Peyer's patch (tissue), 4 donors: ENCODE measurements at places on chromosomes 11 and 22. TPM values are rescaled to one million over a fixed set of nuclear protein-coding genes. Genes with fewer than 3 reads are reported as not detected.

Gene ZNF215
- total RNA-seq = 11.7 TPM

Gene CRYBA4
- not detected for total RNA-seq

Gene MFRP
- not detected for total RNA-seq

Gene ZP1
- not detected for total RNA-seq

Gene GRAP2
- total RNA-seq = 6.1 TPM

Gene OR2AT4
- not detected for total RNA-seq

Gene OR52E8
- total RNA-seq = not detected

Gene MPZL2
- 32.4 TPM for total RNA-seq

Gene SAAL1
- 58.6 TPM for total RNA-seq

Gene BEST1
- 3.4 TPM for total RNA-seq

Gene FGF19
- total RNA-seq = 3.2 TPM

Gene CARD16
- 36.3 TPM for total RNA-seq

Gene APOL1
- 23.9 TPM for total RNA-seq

Gene RASGRP2
- total RNA-seq = 18.0 TPM

Gene PGR
- total RNA-seq = 1.3 TPM

Gene SPTBN2
- total RNA-seq = 10.0 TPM

Gene RIBC2
- total RNA-seq = 47.0 TPM

Gene ARSA
- 122 TPM for total RNA-seq

Gene CSF2RB
- 6.4 TPM for total RNA-seq

Gene ISX
- 146 TPM for total RNA-seq

Gene SMPD1
- total RNA-seq = 78.3 TPM

Gene RAB39A
- 0.67 TPM for total RNA-seq

Gene ZBTB16
- 154 TPM for total RNA-seq

Gene MIAT
- total RNA-seq = 6.3 TPM

Gene APOL5
- total RNA-seq = not detected

Gene BDNF
- not detected for total RNA-seq

Gene CDPF1
- 11.6 TPM for total RNA-seq

Gene C11orf52
- total RNA-seq = 11.2 TPM

Gene CLMP
- total RNA-seq = 48.7 TPM

Gene EXPH5
- total RNA-seq = 8.0 TPM

Gene ZBTB3
- 8.1 TPM for total RNA-seq

Gene SCGB1C1
- total RNA-seq = not detected

Gene ADAMTS15
- 5.8 TPM for total RNA-seq

Gene NAALAD2
- total RNA-seq = 1.7 TPM

Gene CEP126
- total RNA-seq = 12.4 TPM

Gene CDON
- total RNA-seq = 5.0 TPM

Gene IL18BP
- 27.7 TPM for total RNA-seq

Gene APLNR
- total RNA-seq = 0.83 TPM

Gene GLYAT
- total RNA-seq = not detected
